ENCODE measurements at places on chromosomes 1 and 21.

DNA sequence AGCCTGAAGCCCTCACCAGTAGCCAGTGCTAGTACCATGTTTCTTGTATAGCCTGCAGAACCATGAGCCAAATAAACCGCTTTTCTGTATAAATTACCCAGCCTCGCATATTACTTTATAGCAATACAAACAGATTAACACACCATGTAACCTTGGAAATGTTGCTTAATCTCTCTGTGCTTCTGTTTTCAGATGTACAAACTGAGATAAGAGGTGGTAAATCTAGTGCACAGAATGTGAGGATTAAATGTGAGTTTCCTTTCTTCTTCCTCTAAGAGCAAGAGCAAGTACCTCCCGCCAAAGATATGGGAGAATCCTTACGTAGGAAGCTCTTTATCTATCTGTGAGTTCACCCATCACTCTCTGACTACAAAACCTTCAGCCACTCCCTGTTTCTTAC lies 128.4 kb downstream of the HIVEP3 start:
- DNase-seq: no peak

GRCh38 chr1:100719490-100719889 lies at the start of gene VCAM1:
TSS of gene VCAM1 (plus strand) at chr1:100719742. CDS start at chr1:100719861, 119 bp downstream.
- no peak for DNase-seq

DNA sequence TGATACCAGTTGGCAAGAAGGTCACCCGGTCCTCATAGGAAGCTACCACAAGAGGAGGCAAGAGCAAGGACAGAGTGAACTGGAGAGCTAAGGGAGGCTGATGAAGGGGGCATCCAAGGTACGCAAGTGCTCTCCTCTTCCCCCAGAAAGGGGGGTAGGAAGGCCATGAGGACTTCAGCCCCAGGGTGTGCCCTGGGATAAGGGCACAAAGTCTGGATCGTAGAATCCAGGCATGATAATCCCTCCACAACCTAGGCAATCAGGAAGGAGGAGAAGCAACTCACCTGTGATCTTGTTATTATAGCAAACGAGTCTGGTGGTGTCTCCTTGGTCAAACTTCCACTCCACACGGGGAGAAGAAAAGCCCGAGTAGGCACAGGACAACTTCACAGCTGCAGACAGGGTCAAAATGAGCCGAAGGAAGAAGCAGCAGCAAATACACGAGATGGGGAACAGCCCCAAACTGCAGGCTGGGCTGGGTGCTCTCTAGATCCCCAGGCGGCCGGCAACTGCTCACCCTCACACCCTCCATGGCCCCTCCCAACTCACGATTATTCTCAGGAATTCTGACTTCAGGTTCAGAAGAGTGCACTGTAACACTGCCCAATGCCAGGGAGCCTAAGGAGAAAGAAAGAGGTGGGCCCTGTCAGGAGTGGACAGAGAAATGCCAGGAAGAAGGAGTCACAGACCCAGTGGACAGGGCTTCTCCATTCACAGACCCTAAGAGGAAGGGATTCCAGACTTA lies 20.0 kb downstream of the F11R start:
- no peak for DNase-seq

- DNase-seq: no peak
Measured at GRCh38 chr1:167698313-167698712, 23.5 kb upstream of the MPZL1 start.

GRCh38 chr1:19504796-19505692 lies 19.7 kb upstream of the CAPZB start:
- DNase-seq: no peak

DNA sequence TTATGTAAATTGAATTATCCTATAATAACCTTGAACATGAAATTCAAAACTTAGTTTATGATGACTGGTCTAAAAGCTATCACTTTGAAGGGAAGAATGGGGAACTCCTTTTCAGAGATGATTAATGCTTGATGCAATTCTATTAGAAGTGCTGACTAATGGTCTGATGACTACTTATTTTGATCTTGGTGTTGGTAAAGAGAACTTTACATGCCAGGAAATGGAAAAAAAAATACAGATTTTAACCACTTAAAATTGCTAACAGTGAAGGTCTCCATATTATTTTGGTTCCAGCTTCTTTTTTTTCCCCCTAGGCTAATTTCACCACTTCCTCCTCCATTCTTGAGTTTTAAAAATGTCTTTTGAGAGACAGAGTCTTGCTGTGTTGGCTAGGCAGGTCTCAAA lies 22.9 kb downstream of the S1PR1 start:
- no peak for DNase-seq

DNA sequence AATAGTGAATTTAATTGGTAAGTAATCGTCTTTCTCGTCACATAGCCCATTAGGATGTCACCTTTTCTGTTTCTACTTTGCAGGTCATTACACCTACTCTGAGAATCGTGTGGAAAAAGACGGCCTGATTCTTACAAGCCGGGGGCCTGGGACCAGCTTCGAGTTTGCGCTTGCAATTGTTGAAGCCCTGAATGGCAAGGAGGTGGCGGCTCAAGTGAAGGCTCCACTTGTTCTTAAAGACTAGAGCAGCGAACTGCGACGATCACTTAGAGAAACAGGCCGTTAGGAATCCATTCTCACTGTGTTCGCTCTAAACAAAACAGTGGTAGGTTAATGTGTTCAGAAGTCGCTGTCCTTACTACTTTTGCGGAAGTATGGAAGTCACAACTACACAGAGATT lies 23.3 kb downstream of the PARK7 start:
- no peak for DNase-seq

GRCh38 chr1:218865591-218865990 lies 308.1 kb upstream of the LYPLAL1 start:
- DNase-seq: no peak

- peak; percentile 71 for DNase-seq
Measured at GRCh38 chr21:42460391-42461184, 35.4 kb downstream of the RSPH1 start.

DNA sequence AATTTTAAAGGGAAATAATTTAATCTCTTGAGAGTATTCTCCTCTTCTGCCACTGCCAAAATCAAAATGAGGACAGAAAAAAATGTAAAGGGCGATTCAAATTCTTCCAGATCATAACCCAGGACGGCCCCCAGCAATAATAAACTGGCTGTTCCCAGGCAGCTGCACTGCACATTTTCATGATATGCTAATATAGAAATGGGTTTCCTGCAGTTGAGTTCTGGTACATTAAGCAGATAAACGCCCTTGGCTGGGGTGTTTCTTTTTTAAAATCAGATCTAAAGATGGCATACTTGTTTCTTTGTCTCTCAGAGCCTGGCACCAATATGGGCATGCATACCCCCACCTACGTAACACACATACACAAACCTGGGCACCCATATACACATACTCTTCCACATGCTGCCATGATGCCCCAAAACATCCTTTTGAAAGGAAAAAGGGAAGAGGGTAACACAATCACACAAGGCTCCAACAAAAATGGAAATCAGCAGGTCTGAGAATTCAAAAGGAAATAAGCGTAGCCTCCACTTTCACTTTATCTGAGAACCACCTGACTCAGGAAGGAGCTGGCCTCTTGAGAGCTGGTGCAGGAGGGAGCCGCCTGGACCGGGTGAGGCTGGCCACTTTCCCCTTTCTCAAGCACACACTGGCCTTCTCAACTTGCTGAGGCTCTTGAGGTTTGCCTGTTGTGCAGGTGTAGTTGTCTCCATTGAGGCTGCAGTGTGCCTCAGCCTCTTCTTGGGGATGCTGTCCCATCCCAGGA lies 653.4 kb downstream of the KIF26B start:
- no peak for DNase-seq

- no peak for DNase-seq
Measured at GRCh38 chr1:20211511-20211931, 25.2 kb upstream of the PLA2G2C start.

GRCh38 chr1:246790833-246791232 lies 66.6 kb downstream of the SCCPDH start:
- DNase-seq: no peak

GRCh38 chr1:184553845-184554244 lies 167.0 kb downstream of the C1orf21 start:
- DNase-seq: no peak

DNA sequence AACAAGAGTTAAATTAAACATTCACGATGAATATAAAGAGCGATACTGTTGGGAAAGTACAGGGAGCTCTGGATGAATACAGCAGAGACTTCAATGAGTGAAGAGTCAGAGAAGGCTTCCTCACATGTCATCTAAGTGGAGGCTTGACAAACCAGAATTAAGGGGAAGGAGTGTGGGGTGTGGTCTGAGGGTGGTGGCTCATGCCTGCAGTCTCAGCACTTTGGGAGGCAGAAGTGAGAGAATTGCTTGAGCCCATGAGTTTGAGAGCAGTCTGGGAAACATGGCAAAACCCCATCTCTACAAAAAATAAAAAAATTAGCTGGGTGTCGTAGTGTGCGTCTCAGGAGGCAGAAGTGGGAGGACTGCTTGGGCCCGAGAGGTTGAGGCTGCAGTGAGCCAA lies 8.7 kb downstream of the SDHB start:
- DNase-seq: no peak

DNA sequence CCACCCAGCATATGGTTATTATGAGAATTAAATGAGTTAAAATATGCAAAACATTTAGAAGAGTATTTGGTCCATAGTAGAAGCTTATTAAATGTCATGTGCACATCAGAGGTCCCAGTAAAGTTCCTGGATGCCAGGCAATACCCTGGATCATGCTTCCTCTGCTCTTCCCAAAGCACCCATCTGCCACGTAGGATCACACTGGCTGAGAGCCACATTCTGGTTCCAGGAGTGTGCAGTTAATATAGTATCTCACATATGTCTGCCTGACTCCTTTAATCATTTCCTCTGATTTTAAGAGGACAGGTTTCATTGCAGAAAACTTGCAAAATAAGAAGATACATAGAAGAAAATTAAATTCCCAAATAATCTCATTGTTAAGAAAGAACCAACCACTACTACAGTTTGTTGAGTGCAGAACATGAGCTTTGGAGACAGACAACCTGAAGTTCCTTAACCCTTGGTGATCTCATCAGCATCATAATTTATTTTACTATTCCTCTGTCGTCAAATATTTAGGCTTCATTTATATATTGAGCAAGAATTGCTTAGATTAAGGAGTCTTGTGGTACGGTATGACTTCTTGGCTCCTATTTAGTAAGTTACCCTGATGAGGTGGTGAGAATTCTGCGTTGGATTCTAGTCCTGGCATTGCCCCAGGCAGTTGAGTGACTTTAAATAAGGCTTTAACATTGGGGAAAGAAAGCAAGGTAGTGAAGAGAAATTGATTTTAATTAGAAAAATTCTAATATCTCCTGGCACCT lies 12.3 kb downstream of the SGIP1 start:
- DNase-seq: no peak

GRCh38 chr21:40797891-40798290 lies 49.1 kb downstream of the DSCAM start:
- DNase-seq: no peak

GRCh38 chr1:222530852-222531251 lies 17.1 kb downstream of the HHIPL2 start:
- DNase-seq: no peak

DNA sequence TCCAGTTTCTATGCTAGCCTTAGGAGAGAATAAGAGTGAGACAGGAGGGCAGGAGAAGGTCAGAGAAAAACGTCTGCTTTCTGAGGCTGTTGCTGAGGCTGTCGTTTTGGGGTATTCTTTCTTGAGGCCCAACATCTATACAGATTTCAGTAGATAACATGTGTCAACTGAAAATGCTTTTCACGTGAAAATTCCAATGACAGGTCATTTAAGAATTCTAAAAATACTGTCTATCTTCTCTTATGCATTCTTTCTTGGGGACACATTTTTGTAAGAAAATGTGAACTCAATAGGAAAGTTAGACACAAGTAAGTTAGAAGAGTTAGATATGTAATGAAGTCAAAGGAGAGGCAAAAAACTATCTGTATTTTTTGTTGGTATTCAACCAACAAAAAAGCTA lies 150.8 kb downstream of the TGFB2 start:
- no peak for DNase-seq

- no peak for DNase-seq
Measured at GRCh38 chr21:45111703-45112102, 37.3 kb downstream of the ADARB1 start.

GRCh38 chr1:180680558-180681144 lies 48.8 kb downstream of the XPR1 start:
- DNase-seq: no peak

DNA sequence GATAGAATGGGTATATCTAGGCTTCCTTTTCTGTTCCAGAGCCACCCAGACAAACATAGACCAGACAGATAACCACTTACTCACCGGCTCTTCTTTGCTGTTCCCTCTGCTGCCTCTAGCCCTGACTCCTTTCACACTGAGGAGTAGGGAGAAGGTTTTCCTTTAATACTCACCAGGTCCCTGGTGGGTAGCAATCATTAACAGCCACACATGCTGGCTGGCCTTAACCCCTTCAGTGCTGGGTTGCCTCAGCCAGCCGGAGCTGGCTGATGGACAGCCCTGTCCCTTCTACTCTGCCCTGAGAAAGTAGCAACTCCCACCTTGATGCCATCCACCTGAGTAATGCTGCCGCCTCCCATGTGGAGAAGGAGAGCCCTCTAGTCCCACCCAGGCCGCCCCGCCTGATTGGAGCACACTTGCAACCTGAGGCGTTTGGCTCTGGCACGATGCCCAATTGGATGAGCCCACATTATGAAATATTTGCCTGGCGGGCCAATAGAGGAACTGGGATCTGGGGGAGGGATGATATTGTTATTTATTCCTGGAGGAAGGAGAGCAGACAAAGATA lies 71.6 kb downstream of the PLEKHA6 start:
- no peak for DNase-seq

DNA sequence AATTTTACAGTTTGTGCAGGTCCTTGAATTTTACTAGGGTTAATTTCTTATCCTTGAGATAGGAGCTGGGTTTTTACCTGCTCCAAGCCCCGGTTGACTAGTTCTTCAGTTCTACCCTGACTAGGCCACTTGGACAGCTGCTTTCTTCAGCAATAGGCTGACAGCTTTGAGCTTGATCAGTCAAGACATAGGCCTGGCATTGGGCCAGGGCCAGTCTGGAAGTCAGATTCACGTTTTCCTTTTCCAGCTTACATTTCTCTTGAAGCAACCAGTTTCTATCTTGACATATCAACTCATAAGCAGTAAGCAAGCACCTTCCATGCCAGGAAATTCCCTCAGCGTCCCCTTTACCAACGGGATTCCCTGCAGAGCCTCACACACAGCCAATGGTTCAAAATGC lies 63.7 kb upstream of the AJAP1 start:
- DNase-seq: no peak

- DNase-seq: no peak
Measured at GRCh38 chr21:25507522-25507921, 99.8 kb downstream of the MRPL39 start.

DNA sequence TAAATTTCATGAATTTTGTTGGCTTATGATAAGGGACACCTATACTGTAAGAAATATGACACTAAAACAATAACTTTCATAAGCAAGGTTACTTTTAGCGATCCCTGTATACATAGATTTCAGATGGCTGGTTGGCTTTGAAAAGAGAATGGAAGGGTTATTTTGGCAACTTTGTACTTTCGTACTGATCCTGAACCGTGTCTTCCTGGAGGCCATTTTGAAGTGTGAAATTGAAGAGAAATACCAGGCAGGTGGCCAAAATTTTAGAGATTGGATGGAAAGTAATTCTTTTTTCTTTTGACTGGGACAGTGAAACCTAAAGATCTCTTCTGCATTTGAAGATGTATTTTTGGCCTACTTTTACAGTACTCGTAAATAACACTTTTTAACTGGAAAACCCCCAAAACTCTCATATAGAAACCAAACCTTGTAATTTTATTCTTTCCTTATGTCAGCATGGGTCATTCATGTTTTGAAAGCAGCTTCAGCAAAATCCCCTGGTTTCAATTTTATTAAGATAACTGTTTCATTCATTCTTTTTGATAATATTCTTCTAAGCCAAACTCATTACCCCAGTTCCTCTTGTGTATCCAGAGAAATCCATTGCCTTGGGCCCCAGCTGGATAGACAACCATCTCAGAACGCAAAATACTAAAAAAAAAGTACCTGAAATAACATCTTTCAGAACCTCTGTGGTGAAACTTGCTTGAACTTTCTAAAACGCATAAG lies 38.4 kb upstream of the ZNF281 start:
- DNase-seq: no peak

Data from memory B cell (primary cell).